RPMI8226 (cell line): ENCODE measurements at places on chromosomes 11 and 22.

- no peak for DNase-seq
Measured at GRCh38 chr11:134441281-134441680, 29.2 kb upstream of the B3GAT1 start.

DNA sequence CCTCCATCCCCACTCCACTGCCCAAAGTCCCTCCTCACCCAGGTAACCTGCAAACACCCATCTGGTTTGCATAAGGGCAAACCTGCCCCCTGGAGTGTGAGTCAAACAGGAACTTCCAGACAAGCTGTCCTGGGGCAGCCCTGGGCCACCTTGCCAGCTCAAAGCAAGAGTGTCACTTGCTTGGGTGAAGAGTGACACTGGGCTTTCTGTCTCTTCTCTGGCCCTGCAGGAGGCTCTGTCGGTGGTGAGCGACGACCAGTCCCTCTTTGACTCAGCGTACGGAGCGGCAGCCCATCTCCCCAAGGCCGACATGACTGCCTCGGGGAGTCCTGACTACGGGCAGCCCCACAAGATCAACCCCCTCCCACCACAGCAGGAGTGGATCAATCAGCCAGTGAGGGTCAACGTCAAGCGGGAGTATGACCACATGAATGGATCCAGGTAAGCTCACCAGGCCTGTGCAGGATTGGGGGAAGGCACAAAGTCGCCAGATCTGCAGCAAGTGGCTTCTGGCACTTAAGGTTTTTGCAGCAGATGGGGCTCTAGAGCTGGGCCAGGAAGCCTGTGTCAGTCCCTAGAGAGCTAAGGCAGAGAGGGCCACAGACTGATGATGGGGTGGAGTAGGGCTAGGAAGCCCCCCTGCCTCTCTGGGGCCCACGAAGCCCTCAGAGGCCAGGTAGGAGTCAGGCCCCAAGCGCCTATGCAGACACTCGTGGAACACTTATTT lies 64.2 kb downstream of the FLI1 start:
- DNase-seq, result peak; percentile 22

GRCh38 chr11:122847466-122847865 lies 9.2 kb downstream of the CRTAM start:
- DNase-seq, result no peak

- DNase-seq, result peak; percentile 97
Measured at GRCh38 chr22:39236321-39237317, 8.2 kb downstream of the PDGFB start.

- no peak for DNase-seq
Measured at GRCh38 chr22:47795477-47796127, 1033.2 kb downstream of the TBC1D22A start.

GRCh38 chr11:37544491-37544890 lies 946.5 kb upstream of the RAG2 start:
- DNase-seq, result no peak

- DNase-seq, result no peak
Measured at GRCh38 chr11:88039476-88040147, 135.6 kb downstream of the RAB38 start.

GRCh38 chr11:957212-957920 lies 31.7 kb downstream of the AP2A2 start:
- DNase-seq, result no peak

DNA sequence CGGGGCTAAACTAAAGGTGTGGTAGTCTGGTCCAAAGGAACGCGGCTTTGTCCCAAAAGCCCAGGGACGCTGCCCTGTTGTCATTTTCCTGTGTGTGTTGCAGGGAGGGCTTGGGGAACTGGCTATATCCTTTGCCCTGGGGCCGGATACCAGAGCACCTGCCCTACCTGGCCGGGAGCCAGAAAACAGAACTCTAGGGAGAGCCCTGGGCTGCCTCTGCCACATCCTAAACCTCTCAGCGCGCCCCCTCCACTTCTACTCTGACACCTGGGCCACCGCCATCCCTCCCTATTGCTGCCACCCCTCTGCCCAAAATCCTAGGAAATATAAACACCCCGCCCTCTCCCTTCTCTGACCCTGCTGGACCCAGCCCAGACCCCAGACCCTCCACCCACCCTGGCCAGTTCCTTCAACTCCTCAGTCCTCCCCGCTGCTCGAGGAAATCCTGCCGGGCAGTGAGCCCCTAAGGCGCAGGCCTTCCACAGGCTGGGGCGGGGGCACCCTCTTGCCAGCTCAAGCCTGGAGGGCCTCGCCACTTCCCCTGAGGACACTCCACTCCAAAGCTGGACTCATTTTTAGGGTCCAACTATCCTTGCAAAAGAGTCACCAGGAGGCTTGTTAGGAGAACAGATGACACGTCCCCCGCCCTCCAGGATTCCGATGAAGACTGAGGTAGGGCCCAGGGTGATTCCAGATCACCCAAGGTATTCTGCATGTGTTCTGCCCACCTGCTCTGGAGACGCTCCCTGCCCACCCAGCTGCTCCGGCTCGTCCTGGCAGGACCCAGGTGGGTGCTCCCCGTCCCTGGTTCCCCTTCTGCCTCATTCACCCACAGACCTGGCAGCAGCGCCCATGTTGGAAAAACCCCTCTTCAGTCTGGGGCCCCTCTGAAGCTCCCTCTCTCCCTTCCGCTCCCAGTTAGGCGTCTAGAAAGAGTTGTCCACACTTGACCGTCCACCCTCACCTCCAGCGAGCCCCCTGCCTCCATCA lies 12.2 kb downstream of the KCTD17 start:
- peak; percentile 94 for DNase-seq

DNA sequence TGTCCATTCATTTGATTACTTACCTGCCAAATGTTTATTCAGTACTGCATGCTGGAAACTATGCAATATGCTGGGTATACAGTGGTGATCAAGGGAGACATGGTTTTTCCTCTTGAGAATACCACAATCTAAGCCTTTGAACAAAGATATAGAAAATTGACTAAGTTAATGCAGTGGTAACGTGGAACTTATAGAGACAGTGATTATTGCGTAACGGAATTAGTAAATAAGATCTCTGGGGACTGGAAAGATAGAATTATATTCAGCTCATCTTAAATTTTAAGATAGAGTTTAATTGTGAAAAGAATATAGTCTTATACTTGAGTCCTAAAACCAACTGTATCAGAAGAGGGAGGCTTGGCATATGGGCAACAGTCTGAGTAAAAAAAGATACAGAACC lies 129.5 kb downstream of the UVRAG start:
- no peak for DNase-seq

GRCh38 chr22:21029486-21030025 lies 2.8 kb downstream of the SLC7A4 start:
- DNase-seq, result no peak

DNA sequence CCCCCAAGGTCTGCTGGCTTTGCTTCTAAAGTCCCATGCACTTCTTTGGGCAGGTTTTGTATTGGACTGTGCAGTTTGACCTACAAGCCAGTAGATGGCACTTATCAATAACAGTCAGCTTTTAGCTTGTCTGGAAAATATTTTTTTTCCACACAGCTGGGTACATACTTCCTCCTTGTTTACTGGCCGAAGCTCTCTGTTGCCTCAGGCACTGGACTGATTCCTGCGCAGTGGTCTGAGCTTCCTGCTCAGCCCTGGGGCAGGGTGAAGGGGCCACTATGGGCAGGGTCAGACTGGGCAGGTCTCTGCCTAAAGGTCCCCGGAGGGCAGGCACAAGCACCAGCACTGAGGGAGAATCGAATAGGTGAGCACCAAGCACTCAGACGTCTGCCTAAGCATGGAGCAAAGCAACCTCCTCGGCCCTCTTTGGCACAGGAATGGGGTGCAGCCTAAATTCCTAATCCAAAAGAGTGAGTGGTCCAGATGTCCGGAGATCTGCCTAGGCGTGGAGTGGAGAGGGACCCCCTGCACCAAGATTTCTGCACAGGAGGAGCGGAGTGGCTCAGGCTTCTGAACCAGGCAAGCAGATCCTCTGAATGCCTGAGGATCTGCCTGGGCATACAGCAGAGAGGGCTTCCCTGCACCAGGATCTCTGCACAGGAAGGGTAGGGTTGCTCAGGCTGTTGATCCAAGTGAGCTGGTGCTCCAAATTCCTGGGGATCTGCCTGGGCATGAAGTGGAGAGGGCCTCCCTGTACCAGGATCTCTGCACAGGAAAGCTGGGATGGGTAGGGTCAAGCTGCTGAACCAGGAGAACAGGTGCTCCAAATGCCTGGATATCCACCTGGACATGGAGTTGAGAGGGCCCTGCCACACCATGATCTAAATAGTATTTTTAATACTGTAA lies 105.9 kb upstream of the C11orf58 start:
- DNase-seq, result no peak

GRCh38 chr11:93236741-93237675 lies 39.2 kb upstream of the SLC36A4 start:
- DNase-seq, result peak; percentile 44

DNA sequence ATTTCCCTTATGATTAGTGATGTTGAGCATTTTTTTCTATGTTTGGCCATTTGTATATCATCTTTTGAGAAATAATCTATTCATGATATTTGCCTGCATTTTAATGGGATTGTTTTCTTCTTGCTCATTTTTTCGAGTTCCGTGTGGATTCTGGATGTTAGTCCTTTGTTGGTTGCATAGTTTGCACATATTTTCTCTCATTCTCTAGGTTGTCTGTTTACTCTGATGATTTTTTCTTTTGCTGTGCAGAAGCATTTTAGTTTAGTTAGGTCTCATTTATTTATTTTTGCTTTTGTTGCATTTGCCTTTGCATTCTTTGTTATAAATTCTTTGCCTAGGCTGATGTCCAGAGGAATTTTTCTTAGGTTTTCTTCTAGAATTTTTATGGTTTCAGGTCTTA lies 87.3 kb downstream of the METTL15 start:
- no peak for DNase-seq

- DNase-seq, result no peak
Measured at GRCh38 chr22:39712751-39713525, 142.4 kb downstream of the CACNA1I start.

DNA sequence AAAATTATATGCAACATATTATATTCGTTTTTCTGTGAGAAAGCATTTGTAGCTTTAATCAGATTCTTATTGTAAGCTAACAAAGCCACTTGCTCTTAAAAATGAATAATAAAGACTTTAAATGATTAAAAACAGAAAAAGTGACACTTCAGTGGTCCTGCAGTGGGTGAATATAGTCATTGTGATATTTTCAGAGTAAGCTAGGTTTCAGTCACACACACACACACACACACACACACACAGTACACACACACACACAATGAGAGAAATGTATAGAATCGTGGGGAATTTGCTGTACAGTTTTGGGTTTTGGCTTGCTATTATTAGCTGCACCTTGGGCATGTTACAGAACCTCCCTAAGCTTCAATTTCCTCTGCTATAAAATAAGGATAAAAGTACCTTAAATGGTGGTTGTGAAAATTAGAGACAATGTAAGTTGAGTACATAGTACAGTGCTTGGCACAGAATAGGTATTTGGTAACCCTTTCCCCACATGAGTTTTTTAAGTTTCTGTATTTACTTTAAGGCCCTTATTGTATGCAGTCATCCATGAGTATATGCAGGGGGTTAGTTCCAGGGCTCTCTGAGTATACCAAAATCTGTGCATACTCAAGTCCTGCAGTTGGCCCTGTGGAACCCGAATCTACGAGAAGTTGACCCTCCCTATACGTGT lies 39.8 kb downstream of the CSTPP1 start:
- no peak for DNase-seq

GRCh38 chr22:41178425-41178975 lies 26.6 kb upstream of the L3MBTL2 start:
- no peak for DNase-seq

DNA sequence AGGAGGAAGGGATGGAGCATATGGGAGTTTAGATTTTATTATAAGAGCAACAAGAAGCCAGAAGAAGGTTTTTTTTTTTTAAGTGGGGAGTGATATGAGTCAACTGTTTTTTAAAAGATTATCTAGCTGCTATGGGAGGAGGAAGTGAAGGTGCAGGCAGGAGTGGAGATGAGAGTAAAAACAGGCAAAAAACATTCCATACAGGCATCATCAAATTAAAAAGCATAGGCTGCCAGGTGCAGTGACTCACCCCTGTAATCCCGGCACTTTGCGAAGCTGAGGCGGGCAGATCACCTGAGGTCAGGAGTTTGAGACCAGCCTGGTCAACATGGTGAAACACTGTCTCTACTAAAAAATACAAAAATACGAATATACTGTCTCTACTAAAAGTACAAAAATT lies 368.4 kb upstream of the MTNR1B start:
- DNase-seq, result no peak

DNA sequence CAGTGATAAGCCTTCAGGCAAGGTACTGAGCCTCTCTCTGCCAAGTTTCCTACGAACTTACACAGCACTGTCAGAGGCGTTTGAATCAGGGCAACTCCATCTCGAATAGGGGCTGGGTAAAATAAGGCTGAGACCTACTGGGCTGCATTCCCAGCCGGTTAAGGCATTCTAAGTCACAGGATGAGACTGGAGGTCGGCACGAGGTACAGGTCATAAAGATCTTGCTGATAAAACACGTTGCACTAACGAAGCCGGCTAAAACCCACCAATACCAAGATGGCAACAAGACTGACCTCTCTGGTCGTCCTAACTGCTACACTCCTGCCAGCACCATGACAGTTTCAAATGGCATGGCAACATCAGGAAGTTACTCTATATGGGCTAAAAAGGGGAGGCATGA lies 20.4 kb upstream of the POGLUT3 start:
- no peak for DNase-seq

- DNase-seq, result no peak
Measured at GRCh38 chr11:19218786-19219460, 17.1 kb upstream of the CSRP3 start.

GRCh38 chr11:6927030-6927617 lies 898 bp downstream of the ZNF215 start:
- DNase-seq, result peak; percentile 70

GRCh38 chr11:131668500-131669400 lies 298.3 kb downstream of the NTM start:
- peak; percentile 46 for DNase-seq

DNA sequence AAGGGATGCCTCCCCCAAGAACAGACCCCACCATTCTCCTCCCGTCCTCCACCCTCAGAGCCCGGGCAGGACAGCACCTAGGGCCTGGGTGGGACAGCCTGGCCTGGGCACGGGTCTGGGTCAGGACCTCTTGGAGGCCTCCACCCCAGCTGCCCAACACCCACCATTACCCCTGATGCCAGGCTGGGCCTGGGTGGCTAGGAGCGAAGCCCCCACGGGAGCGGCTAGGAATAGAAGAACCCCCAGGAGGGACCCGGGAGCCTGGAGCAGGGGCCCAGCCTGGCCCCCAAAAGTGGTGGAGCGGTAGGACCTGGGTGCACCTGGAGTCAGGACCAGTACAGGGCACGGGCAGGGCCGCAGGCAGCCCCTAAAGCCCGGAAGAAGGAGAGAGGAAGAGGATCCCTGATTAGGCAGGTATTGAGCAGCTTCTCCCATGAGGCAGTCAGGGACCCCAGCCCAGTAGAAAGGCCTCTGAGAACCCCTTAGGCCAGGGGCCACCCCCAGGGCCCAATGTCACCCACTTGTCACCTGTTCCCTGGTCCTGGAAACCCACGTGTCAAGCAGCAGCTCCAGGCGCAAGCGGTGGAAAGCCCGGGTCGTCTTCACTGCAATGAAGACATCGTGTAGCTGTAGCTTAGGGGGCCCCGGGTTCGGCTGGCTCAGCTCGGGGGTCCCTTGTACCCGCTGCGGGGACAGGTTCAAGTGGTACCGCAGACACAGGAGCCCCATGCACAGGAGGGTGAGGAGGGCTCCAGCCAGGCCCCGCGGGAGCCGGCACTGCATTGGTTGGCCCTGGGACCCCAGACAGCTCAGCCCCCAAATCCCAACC lies 575 bp downstream of the MFNG start:
- peak; percentile 51 for DNase-seq

GRCh38 chr22:30436196-30436595 lies 10.6 kb downstream of the MTFP1 start:
- DNase-seq, result no peak
